ENCODE measurements at places on chromosomes 12 and 14.

DNA sequence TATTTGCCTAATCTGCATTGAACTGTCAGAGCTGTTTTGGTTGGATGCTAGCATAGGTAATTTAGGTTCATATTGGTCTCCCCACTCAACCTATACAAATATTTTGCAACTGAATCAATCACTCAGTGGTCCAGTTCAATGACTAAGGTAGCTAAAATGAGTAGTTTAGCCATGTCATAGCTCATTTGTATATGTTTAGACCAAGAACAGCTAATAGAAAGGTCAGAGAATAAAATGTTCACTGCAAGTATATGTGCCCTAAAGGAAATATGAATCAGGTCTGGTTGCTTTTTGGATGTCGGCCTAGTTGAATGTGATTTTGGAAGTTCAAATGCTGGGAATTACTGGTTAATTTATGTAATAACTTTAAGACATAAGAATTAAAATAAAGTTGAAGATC lies 883.9 kb downstream of the LRFN5 start:
- DNase-seq = no peak

DNA sequence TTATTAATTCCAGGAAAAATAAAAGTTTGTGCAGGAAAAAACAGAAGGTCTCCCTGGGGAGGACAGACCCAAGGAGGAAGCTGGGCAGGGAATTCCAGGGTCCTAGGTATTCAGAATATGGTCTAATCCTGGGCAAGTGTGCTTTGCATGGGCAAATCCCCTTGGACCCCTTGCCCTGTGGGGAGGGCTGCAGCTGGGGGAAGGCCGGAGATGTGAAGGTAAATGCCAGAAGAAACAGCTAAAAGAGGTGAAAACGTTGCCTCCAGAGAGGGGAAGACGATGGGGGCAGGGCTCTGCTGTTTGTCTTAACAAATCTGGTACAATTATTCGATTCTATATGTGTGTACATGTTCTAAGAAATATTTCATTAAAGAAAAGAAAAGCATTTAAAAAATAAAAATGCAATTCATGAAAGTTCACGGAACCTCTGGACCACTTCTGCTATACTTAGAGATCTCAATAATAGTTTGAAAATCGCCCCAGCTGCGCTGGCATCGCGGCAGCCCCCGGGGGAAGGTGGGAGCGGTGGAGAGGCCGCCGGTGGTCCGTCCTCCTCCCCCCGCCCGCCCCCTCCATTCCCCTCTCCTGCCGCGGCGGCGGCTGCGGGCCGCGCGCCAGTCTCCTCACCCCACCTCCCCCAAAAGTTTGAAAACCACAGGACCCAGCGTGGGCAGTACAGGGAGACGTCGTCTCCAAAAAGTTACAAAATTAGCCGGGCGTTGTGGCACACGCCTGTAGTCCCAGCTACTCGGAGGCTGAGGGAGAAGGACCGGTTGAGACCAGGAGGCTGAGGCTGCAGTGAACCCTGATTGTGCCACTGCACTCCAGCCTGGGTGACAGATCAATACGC lies 1.5 kb upstream of the PRPF40B start:
- no peak for DNase-seq

DNA sequence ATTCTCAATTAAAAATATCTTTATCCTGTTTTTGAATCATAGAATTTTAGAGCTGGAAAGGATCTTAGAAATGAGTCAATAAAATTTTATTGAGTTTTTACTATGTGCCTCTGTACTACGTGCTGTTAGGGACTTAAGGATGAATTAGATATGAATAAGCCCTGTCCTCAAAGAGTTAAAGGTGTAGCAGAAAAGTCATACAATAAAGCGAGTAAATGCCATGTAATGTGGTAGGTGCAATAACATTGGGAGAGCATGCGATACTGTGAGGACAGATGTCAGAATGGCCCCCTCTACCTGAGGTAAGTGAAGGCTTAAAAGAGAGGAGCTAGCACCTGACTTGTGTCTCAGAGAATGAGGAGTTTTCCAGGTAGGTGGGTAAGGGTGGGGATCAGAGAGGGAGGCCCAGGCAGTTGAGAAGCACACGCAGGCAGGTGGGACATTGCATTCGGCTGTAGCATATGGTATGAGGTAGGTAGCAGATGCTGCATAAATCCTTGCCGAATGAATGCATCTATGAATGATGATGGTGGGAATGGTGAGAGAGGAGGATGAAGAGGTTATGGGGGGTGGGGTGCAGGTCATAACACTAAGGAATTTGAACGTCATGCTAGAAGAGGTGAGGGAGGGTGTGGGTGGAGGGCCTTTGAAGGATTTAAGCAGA lies 35.4 kb upstream of the ATP23 start:
- DNase-seq = no peak

DNA sequence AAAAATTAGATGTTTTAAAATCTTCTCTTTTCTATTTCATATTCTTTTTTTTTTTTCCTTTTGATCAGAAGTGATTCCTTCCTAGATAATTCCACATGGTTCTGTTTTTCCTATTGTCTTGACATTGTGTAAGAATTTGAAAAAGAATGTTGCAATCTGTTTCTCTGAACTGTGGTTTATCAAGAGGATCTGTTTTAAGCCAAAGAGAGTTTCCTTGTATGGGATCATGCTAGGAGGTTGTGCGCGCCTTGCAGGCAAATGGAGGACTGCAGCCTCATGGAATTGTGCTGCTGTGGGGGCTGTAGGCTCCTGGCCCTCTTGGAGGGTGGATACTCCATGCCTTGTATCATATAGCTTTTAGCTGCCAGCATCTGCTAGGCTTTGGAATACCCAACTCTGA lies 43.3 kb upstream of the MBIP start:
- DNase-seq = no peak

DNA sequence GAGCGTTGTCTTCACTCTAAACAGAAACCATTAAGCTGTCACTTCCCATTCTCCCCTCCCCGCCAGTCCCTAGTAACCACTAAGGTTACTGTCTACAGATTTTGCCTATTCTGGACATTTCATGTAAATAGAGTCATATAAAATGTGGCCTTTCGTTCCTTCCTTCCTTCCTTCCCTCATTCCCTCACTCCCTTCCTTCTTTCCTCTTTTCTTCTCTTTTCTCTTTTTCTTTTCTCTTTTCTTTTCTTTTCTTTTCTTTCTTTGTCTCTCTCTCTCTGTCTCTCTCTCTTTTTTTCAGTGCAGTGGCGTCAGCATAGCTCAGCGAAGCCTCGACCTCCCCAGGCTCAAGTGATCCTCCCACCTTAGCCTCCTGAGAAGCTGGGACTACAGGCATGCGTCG lies 37.8 kb downstream of the HCAR2 start:
- no peak for DNase-seq

- DNase-seq = no peak
Measured at GRCh38 chr12:20269337-20270067, 98.8 kb upstream of the PDE3A start.

DNA sequence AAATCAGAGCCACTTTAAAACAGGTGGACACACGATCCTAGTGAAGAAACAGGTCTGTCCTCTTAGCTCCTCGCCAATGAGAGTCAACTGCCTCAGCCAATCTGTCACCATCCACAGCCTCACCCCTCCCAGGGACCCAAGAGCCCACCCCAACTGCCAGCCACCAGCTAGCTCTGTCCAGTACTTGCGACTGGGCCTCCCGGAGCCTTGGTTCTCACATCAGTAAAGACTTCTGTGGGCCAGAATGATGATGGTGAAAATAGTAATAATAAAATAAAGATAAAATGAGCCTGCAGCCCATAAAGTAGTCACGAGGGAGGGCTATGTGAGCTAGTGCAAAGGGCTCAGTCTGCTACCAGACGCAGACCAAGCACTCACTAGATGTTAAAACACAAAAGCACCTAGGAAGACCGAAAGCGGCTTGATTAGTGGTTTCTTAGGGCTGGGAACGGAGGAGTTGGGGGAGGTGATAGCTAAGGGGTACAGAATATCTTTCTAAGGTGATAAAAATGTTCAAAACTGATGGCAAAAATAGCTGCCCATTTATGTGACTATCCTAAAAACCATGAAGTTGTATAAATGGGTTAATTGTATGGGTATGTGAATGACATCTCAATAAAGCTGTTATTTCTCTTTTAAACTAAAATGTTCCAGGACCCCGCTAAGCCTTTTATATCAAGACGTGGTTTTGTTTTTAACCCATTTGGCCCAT lies 39.8 kb downstream of the ACTN1 start:
- no peak for DNase-seq
